Stromal cell of bone marrow (primary cell): ENCODE measurements at places on chromosomes 12 and 14.

- DNase-seq, result no peak
Measured at GRCh38 chr14:61332658-61333029, 11.3 kb downstream of the PRKCH start.

DNA sequence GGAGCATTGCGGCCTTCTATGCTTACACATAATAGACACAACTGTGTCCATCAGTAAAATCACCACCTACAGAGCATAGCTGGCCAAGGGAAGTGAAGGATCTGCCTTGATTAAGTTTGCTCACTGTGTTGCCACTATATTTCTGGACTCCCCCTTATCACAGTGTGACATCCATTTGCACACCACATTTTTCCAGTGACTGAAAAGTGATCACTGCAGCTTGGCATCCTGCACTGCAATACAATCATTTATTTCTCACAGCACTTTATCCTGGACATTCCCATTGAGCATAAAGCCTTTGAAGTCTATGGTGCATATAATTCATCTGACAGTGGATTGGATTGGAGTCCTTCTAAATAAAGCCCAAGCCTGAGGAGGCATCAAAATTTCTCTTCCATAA lies 217.2 kb downstream of the NOVA1 start:
- DNase-seq, result no peak

- DNase-seq, result no peak
Measured at GRCh38 chr12:20474016-20474415, 105.7 kb downstream of the PDE3A start.

- no peak for DNase-seq
Measured at GRCh38 chr14:78367355-78367754, 197.2 kb downstream of the NRXN3 start.

- DNase-seq, result no peak
Measured at GRCh38 chr14:103697603-103698379, 17.5 kb downstream of the XRCC3 start.

GRCh38 chr14:90447720-90448497 lies 51.1 kb downstream of the CALM1 start:
- no peak for DNase-seq

DNA sequence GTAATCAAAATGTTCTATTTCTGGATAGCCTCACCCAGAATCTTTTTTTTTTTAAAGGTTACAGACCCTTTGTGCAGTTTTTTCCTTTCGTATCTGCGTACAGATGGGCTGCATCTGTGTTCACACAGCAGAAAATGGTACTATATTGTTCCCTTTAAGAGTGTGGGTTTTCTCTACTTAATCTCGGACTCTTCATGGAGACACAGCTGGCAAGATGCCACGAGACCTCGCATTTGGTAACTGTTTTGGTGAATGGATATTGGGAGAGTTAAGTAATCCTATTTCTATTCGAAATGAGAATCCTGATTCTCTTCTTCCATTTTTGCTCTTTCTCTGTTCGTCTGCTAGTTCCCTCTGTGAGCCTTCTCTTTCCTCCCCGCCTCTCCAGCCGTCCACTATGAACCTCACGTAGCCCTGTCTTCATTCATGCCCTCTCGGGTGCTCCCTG lies 85.7 kb downstream of the SAMD4A start:
- DNase-seq, result no peak

DNA sequence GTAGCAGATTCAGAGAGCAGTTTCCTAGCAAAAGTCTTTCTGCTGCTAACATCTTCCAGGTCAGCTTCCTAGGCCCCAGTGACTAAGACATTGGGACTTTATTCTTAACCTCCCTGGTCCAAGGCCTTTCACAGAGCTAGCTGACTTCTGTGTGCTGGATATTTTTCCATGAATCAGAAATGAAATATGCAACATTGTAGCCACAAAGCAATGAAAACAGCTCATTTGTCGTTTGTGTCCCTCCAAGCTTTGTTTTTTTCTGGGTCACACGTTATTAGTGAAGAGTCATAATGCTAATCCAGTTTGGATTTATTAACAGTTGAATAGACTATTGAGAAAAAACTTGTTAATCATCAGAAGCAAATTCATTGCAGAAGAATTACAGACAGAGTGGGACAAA lies 82.4 kb downstream of the ARF6 start:
- DNase-seq, result peak; percentile 89

GRCh38 chr12:32260696-32261095 lies 138.7 kb upstream of the FGD4 start:
- DNase-seq, result no peak

DNA sequence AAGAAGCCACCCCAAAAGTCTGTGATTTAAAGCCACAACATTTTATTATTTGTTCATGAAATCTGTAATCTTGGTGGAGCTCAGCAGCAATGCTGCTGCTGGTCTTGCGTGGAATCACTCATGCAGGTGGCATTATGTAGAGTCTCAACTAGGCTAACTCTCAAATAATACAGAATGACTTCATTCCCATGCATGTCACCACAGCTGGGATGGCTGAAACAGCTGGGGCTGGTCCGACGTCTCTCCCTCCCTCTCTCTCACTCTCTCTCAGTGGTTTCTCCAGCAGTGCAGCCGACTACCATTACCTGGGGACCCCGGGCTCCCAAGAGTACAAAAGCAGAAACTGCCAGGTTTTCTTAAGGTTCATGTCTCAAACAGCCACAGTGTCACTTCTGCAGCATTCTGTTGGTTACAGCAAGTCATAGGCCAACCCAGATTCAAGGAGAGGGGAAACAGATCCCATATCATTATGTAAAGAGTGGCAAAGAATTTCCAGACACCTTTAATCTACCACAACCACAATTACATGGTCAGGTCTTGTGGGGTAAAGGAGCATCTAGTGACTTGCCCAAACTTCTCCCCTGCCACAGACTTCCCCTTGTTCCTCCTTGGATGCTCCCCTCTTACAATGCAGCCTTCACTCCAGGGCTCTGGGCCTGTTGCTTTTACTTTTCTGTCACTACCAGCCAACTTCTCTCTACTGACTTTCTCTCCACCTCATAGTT lies 192.0 kb upstream of the HMGA2 start:
- DNase-seq, result no peak

DNA sequence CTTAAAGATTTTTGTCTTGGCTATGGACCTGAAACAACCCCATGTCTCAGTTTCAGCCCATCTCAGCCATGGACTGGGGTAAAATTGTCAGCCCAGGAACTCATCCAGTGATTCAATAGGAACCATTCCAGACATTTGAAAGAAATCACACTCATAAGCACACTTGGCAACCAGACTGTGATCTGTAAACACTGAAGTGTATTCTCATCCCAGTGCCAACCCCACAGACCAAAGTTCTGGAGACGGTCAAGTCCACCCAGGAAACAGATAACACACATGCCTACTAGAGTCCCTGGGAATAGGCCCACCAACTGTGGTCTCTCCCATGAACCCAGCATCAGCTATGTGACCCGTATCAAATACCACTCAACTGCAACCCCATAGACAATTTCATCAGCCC lies 804.6 kb downstream of the TRHDE start:
- DNase-seq, result no peak
